H1 (cell line): ENCODE measurements at places on chromosomes 2 and 18.
A peak's percentile ranks its signal among the peaks of the same experiment; 100 is the strongest.

GRCh38 chr18:69948919-69949537, 1.4 kb upstream of the CD226 start:
- no peak for DNase-seq

DNA sequence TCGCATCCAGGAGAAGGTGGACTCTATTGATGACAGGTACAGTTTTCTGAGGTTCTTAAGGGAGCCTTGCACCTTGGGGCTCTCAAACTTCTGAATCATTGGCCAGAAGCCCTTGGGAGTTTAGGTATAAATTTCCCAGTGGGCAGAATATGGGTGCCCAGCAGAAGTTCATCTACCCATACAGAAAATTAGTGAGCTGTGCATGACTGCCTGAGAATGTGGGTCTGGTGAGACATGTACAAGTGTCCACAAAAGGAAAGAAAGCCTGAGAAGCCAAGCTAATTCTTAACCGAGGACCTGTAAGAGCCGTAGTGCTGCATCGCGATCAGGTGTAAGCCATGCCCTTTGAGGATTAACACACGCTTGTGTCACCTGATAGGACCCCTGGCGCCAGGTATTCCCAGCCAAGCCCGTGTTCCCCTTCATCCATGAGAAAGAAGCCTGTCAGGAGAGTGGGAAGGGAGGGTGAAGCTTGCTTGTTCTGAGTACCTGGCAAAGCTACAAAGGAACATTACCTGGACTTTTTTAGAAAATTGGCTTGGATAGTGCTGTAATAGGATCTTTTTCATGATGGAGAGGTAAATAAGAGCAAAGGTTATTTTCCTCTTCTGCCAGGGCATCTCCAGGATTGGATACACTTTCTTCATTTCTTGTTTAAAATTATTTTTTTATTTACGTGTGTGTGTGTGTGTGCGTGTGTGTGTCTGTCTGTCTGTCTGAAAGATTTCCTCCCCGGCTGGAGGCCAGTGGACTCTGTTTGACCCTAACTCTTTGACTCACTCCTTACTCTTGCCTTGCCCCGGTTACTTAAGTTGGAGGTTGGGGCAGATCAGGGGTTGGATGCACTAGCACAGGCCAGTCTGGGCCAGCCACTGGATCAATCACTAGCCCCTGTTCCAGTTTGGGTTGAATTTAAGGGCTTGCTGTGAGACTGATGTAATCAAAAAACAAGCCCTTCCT, 90.4 kb upstream of the EML6 start:
- DNase-seq: no peak

- DNase-seq: no peak
These were observed 38.2 kb downstream of the LCT start for GRCh38 chr2:135798762-135799161.

GRCh38 chr2:179264368-179265081, at the start of gene SESTD1:
TSS of gene SESTD1 (minus strand) at chr2:179264832. CDS start at chr2:179191841, 72,991 bp downstream.
- DNase-seq: peak; percentile 88

GRCh38 chr18:62881509-62882016, 166.2 kb downstream of the PHLPP1 start:
- DNase-seq: no peak

- DNase-seq: no peak
These were observed 18.5 kb downstream of the THSD7B start for GRCh38 chr2:136783856-136784255.
